ENCODE measurements at places on chromosomes 6 and 20.

- no peak for DNase-seq
- no peaks in the 10 kb centered on the region for H3K36me3 ChIP-seq
- no peaks in the 10 kb centered on the region for H3K4me1 ChIP-seq
- no peak overlapping the region for H3K4me3 ChIP-seq
- peaks cover 2% of the 10 kb centered on the region for H3K27me3 ChIP-seq
Observed at GRCh38 chr6:79138146-79138545, 60.1 kb upstream of the PHIP start.

- H3K27me3 ChIP-seq = no peaks in the 10 kb centered on the region
- H3K27ac ChIP-seq = no peak overlapping the region
- H3K4me3 ChIP-seq = no peak overlapping the region
Observed at GRCh38 chr20:5845681-5846615, 95.7 kb downstream of the SHLD1 start.

- peak; percentile 18 for DNase-seq
- no peak overlapping the region for H3K27ac ChIP-seq
- peaks cover 4% of the 10 kb centered on the region for H3K4me1 ChIP-seq
- H3K4me3 ChIP-seq = no peak overlapping the region
Observed at GRCh38 chr6:40912158-40912946, 126.7 kb downstream of the UNC5CL start.

DNA sequence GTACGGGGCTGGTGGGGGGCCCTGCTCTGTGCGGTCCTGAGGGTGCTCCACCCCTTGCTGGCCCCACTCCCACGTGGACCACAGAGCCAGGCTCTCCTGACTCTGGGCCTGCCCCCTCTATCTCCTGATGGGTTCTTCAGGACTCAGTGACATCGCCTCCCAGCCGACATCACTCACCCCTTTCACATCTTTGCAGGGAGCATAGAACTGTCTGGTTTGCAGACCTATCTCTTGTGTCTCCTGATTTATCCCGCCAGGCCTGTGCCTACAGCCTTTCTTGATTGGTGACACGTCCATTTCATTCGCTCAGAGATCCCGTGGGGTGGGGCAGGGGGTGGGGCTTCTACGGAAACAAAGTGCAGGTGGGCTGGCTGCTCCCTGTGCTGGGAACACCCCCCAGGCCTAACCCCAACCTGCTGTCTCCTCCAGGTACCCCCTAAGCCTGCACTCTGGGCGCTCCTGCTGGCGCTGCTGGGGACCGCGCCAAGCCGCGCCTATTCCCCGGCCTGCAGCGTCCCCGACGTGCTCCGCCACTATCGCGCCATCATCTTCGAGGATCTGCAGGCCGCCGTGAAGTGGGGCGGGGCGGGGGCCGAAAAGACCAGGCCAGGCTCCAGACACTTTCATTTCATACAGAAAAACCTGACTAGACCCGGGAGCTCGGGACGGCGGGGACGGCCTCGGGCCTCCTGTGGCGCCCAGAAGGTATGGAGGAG, 1.7 kb downstream of the C20orf204 start:
- no peak overlapping the region for H3K4me3 ChIP-seq
- peaks cover 73% of the 10 kb centered on the region for H3K4me1 ChIP-seq
- H3K27me3 ChIP-seq = peaks cover 36% of the 10 kb centered on the region
- peak; percentile 34 for DNase-seq

- no peak for DNase-seq
- H3K27ac ChIP-seq = no peak overlapping the region
- peaks cover 53% of the 10 kb centered on the region for H3K4me1 ChIP-seq
Observed at GRCh38 chr6:42383421-42384205, 68.1 kb downstream of the TRERF1 start.

- no peak for DNase-seq
- no peaks in the 10 kb centered on the region for H3K27me3 ChIP-seq
- H3K4me3 ChIP-seq = no peak overlapping the region
- H3K27ac ChIP-seq = no peak overlapping the region
Observed at GRCh38 chr6:130882370-130882769, 55.2 kb downstream of the SMLR1 start.

All from natural killer cell (primary cell).